ENCODE measurements at places on chromosomes 2 and 18.
A peak's percentile ranks its signal among the peaks of the same experiment; 100 is the strongest.

DNA sequence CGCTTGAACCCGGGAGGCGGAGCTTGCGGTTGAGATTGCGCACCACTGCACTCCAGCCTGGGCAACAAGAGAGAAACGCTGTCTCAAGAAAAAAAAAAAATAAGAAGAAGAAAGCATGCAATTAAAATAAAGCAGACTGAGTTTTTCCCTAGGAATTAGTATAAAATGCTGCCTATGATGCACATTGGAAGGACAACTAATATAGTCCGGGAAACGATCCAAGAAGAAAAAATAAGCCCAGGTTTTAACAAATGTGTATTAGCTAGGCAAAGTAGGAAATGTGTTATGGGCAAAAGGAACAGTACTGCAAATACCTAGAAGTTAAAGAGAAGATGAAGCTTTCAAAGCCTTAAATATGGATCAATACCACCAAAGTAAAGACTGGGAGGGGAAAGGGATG lies 64.0 kb downstream of the SPIRE1 start:
- no peak for DNase-seq

DNA sequence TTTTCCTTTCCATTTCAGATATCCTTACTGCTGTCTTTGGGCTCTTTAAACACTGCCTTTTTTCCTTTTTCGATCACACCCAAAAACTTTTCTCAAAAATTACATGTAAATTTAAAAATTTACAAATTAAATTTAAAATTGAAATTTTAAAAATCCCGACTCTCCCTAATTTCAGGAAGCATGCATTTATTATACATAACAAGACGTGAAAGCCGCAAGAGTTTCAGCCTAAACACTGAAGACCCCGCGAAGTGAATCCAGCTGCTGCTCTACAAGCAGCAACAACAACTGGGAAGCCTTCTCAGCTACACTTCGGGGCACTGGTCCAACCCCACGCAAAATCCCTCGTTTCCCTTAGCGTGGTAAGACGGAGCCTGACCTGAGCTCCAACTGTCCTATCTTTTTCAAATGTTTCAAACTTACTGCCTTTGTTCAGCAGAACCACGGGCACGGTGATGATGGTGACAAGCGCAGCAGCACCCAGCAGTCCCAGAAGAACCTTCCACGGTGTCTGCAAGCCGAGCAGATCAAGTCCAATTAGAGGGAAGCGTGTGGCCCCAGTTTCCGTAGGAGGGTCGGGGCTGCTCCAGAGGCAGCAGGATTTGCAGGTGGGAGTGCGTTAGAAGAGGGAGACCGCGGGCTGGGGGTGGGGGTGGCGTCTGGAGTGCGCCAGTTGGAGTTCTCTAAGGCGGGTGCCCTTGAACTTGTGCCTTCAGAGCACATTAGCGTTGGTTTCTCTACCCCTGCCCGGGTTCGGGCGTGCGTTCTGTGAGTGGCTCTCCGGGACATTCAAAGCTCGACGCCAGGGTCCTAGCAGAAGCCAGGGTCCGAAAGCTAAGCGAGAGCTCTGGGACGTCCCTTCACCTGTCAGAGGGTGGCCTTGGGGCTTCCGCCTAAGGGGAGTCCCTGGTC lies 783 bp downstream of the DPP4 start:
- peak; percentile 15 for DNase-seq

- DNase-seq = no peak
Observed at GRCh38 chr2:121297217-121297830, 12.3 kb upstream of the TFCP2L1 start.

GRCh38 chr2:17614174-17614930 lies 73.9 kb downstream of the VSNL1 start:
- DNase-seq = no peak

DNA sequence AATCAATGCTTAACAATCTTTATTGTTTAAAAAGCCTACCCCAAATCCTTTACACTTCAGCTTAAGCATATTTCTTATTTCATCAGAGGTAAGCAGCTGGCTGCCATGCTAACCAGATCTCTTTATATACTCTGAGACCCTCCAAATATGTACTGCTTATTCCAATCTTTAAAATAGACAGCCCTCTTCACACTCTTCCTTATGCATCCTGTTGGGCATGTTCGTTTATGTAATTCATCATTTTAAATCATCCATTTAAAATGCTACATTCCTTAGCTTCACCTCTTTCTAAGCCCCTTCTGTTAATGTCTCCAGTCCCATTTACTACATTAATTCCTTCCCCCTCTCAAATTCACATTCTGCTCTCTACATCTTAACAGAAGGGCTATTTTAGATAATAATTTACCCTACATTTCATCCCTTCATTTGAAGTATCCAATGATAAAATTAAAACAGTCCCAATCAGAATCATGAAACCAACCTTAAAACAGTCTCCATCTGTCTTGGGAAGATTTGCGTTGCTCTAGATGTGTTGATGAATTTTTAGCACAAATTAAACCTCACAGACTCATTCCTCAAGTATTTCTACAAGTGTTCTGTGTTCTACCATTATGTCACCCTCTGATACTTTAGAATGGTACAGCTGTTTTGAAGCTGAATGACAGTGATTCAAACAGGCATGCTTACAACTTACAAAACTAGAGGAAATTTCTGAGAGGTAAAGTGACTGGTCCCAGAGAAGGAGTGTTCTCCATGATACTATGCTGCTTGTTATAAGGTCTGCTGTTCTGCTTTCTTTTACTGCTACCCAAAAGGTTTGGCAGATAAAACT lies 59.1 kb downstream of the ZNF385B start:
- no peak for DNase-seq

DNA sequence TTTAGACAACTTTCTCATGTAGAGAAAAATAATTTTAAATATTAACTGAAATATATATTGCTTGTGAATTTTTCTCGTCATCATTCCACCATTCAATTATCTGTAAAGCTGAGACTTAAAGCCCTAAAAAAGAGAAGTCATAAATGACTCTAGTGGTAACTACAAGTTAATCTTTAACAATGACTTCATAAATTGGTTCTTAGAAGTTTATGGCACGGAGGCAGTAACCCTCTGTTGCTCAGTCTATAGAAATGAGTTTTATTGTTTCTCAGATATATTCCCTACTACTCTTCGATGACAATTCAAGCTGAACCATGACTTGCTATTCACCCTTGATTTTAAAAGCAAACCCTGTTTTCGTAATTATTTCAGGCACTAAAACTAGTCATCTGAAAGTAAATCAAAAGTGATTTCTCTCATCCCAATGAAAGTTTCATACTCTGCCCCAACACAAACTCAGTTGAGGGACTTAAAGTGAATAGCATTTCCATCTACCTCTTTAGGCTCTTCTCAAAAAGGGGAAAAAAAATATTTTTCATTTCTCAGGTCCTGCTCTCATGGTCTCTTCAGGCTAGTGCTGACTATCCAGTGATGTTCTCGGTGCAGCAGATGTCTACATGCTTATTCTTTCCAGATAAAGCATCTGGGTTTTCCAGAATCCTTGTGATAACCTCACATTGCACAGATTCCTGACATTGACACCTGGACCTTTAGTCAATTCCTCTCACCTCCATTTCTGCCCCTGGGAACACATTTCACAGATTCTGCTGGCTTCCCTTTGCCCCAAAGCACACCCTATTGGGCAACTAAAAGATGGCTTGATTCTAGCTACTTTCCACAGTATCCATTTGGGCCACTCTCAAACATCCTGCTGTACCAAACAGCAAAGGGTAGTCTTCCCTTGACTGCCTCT lies 207.8 kb upstream of the LRATD1 start:
- no peak for DNase-seq

DNA sequence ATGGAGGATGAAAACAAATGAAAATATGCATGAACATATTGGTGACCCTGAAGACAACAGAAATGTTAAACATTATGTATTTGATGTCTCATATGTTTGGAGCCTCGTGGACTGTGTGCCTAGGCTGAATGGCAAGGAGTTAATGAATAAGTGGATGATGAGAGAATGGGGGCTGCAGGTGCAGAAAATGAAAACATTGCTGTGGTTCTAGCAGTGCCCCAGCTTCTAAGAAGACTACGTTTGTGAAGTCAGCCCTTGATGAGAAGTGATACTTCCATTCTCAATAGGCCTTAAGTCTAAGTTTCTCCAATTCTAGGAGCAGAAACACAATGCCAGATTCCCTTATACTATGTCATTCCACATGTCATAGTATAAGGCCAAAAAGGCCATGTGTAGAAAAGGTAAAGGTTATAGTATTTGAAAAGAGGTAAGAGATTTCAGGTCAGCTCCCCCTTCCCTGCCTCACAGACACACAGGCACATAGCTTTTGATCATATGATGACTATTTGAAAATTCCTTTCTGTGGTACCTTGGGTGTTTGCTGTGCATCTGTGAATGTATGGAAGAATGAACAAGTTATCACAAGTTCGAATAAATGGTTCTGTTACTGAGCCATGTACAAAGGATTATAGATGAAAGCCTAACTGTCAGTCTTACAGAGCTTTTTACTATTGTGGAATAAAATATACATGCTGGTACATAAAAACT lies 280.8 kb downstream of the SETBP1 start:
- DNase-seq = no peak

DNA sequence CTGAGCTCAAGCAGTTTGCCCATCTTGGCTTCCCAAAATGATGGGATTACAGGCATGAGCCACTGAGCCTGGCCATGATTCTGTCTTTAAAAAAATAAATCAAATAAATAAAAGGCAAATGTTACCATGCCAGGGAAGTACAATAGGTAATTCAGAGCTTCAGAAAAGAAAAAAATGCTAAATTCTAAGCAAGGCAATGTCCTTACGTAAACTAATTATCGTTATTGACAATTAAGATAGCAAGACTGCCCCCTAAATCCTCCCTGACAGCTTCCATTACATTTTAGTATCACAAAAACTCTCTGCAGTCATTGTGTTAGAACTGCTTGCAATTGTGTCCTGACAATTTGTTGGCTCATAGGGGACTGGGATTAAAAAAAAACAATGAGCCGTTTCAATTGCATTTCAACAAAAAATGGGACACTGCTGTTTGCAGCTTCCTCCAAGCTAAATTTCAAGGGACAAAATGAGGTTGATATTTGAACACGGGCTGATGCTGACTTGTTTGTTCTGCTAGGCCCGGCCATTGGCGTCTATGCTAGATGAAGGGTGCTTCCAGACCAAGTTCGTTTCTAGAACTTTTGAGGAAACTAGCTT lies 88.9 kb downstream of the MOGAT1 start:
- no peak for DNase-seq

- no peak for DNase-seq
Observed at GRCh38 chr2:224031358-224031970, 7.6 kb downstream of the SERPINE2 start.

DNA sequence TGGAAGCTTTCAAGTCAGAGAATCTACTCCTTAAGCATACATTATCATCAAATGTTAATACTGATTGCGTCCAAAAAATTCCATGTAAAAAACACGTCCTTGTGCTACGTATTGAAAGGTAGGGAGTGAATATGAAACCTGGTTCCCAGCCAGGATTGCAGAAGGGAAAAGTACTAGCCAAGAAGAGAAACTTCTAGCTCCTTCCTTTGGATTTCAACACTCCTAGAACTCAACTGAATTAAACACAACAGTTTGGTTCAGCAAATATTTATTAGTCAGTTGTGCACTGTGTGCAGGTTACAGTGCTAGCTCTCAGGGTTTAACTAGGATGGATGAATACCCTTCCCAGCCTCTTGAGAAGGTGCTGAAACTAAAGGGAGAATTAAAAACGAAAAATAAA lies 33.9 kb upstream of the FHL2 start:
- no peak for DNase-seq

DNA sequence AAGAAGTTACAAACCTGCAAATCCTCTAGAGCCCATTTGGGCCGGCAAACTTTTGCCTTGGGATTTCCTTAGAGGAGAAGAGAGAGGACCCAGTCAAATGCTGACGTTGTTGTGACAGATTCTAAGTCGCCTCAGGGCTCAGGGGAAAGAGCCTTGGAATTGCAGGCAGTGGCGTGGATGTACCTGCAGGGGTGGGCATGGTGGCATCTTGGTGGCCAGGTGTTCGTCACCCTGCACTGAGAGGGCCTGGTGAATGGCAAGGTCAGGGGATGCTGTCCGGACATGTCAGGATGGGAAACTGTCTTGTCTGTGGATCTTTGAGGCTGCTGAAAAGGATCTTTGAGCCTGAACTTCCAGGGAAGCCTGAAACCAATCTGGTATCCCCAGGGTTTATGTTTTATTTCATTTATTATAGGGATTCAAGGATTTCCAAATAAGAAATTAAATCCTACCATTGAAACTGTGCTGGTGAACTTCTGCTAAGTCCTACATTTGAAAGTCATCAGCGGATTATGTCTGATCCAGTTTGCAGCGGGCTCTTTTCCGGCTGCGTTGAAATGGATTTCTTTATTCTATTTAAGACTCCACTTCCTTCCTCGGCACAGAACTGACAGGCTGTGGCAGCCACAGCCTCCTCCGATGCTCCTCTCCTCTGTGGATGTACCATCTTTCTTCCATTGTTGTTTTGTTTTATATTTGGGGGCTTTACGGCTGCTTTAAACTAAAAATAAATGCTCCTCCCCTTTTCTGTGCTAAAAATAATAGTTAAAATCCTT lies 207.6 kb downstream of the AGAP1 start:
- no peak for DNase-seq

- DNase-seq = no peak
Observed at GRCh38 chr2:69499966-69500365, 62.7 kb upstream of the NFU1 start.

DNA sequence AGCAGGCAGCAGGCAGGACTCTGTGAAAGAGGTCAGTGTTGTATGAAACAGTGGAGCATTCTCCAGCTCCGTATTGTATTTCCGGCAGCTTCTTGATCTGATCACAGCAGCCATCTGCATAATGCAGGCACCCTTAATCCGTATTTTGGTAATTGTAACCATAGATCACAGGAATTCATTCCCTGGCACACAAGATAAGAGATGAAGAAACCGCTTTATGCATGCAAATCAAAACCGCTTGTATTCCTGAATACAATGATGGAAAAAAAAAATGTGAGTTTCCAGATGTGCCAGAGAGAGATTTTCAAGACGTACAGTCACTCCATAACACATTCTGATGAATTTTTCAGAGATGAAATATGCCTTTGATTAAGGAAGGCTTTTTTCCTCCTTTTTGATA lies 221.3 kb downstream of the ACKR3 start:
- DNase-seq = no peak

GRCh38 chr2:674321-674985 lies 2.8 kb downstream of the TMEM18 start:
- DNase-seq = no peak

DNA sequence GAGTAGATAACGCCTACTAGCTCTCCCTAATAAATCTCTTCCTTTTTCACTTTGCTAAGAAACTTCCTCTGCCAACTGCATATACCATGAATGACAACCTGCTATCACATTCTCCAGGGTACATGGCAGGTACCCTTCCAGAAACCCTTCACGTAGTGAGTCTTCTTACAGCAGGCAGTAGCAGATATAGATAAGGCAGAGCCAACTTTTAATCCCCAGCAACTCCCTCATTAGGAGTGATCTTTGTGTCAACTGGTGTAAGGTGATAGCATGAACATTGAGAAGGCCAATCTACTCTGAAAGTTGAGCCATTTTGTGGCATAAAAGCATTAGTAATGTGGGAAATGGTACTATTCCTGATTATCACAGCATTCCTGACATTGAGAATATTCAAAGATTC lies 5.7 kb upstream of the STK17B start:
- no peak for DNase-seq

GRCh38 chr18:48197819-48198218 lies 211.4 kb downstream of the ZBTB7C start:
- no peak for DNase-seq

- no peak for DNase-seq
Observed at GRCh38 chr18:61596296-61596695, 263.1 kb downstream of the CDH20 start.

GRCh38 chr2:62706721-62707521 lies 1.4 kb downstream of the EHBP1 start:
- no peak for DNase-seq
